ENCODE measurements at places on chromosomes 13 and 19.
A peak's percentile ranks its signal among the peaks of the same experiment; 100 is the strongest.

GRCh38 chr19:47240996-47241918 is 10.3 kb upstream of the BBC3 start:
- peak; percentile 79 for DNase-seq

DNA sequence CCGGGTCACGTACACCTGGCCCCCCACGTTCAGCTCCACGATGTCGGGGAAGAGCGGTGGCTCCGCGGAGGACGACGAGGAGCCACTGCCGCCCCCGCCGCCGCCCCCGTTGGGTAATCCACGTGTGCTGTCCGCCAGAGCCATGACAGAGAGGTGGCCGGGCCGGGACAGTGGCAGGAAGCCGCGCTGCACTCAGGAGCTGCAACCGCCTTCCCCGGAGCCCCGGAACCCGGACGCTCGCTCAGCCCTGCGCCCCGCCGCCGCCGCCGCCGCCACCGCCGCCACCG is 257 bp downstream of the KCTD12 start:
- DNase-seq, result peak; percentile 34

DNA sequence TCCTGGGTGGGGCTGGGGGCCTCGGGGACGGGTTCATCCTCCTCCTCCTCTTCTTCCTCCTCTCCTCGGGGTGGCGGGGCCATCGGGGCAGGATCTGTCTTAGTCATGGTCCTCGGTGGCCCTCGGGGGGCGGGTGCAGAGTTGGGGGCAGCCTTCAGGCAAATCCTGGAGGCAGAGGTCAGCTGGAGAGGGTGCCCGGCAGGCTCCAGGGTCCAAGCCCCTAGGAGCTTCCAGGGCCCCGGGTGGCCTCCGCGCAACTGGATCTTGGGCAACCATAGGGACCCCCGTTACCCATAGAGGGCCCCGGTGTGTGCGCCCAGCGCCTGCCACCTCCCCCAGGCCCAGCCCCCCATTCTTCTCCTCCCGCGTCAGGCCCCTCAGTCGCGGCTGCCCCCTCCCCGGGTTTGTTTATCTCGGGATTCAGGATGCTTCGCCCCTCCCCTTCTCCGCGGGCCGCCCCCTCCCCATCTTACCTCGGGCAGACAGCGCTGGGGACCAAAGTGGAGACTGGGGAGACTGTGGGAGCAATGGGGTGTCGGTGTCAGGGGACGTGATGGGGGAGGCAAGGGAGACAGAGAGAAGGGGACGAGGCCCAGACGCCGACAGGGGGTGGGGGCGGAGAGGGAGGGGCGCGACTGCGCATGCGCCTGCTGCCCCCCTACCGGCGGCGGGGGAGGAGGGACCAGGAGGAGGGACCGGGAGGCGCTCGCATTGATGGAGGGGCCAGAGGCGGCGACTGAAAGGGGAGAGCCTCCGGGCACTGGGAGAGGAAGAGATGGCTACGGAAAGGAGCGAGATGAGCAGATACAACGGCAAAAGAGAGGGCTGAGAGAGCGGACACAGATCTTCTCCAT is at the start of gene CLIP3:
Gene CLIP3 (minus strand): TSS at position 623 of the 854 bp plus-strand sequence. CDS start 516 bp downstream, at position 107.
- peak; percentile 21 for DNase-seq

DNA sequence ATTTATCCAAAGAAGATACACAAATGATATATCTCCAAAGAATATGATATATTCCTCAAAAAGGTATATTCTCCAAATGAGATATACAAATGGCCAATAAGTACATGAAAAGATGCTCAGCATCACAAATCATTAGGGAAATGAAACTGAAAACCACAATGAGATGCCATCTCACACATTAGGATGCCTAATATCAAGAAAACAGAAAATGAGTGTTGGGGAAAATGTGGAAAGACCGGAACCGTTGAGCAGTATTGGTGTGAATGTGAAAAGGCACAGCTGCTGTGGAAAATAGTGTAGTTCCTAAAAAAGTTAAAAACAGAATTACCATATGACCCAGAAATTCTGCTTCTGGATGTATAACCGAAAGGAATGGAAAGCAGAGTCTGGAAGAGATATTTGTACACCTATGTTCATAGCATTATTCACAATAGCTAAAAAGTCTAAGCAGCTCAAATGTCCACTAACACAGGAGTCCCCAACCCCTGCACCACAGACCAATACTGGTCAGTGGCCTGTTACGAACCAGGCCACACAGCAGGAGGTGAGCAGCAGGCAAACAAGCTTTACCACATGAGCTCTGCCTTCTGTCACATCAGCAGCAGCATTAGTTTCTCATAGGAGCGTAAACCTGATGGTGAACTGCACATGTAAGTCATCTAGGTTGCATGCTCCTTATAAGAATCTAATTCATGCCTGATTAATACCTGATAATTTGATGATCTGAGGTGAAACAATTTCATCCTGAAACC is 291.9 kb downstream of the PCDH20 start:
- DNase-seq, result no peak

DNA sequence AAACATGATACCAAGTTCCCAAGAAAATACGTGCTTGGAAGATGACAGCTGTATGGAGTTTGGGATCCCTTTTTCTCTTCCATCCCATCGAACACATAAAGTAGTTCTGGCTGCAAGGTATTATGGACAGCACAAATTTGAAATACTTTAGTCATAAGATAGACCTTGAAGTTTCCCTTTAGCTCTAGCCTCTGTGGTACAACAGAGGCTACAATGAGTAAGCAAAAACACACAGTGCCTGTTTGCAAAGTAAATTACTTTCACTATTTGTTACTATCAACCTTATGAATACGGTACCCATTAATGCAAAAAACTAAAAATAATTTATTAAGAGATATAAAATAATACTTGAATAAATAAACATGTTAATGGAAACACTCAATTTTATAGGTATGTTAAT is 21.0 kb upstream of the LRCH1 start:
- no peak for DNase-seq

DNA sequence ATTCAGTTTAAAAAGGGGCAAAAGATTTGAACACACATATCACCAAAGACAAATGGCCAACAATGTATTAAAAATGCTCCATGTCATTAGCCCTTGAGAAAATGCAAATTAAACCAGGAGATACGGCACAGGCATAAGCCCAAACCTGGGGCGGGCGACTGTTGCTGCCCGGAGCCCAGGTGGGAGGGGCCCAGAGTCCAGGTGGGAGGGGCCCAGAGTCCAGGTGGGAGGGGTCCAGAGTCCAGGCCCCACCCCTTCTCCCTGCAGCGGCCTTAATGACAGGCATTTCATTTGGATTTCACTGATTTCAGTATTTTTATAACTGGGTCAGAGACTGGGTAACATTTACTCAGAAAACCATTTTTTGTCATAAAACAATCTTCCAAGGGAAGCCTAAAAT is 78.2 kb downstream of the RASA3 start:
- DNase-seq, result no peak

GRCh38 chr19:10395003-10395402 is 8.3 kb downstream of the CDC37 start:
- DNase-seq, result no peak

- DNase-seq, result no peak
These were observed 22.9 kb upstream of the WTIP start for GRCh38 chr19:34458677-34459076.

DNA sequence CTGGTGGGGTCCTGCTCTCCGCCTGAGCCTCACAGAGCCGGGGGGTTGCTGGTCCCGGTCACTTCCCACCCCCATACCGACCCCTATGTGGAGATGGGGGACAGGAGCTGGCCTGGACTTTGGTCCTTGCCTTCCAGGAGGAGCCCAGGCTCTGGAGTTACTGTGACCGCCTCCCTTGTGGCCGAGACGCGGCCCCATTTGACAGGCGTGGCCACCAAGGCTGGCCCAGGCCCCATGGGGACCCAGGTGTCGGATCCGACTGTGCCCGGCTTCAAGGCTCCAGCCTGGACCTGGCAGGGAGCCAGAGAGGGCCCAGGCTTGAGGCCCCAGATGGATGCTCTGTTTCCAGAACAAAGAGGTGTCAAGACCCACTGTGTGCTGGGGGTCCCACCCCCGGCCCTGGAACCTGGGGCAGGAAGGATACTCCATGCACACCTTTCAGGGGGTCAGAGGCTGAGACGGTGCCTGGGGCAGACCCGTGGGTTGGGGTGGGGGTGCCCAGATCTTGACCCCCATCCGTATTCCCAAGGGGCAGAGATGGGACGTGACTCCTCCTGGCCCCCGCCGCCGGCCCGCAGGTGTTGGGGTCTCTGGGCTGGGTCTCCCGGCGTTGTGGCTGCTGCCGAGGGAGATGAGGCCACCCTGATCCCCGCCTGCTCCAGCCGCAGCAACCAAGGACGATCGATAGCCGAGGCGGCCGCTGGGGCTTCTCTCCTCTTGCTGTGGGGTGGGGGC is 47.8 kb upstream of the TCF3 start:
- DNase-seq, result no peak

- peak; percentile 25 for DNase-seq
These were observed 5.5 kb upstream of the ADAMTS10 start for GRCh38 chr19:8615813-8616596.

GRCh38 chr13:101527130-101527529 is 74.7 kb downstream of the ITGBL1 start:
- no peak for DNase-seq
